ENCODE measurements at places on chromosomes 1 and 21.

- no peak for DNase-seq
These were observed 20.8 kb downstream of the LRRC8B start for GRCh38 chr1:89545264-89546038.

GRCh38 chr1:114105421-114105979 lies 48.2 kb downstream of the SYT6 start:
- DNase-seq, result no peak

DNA sequence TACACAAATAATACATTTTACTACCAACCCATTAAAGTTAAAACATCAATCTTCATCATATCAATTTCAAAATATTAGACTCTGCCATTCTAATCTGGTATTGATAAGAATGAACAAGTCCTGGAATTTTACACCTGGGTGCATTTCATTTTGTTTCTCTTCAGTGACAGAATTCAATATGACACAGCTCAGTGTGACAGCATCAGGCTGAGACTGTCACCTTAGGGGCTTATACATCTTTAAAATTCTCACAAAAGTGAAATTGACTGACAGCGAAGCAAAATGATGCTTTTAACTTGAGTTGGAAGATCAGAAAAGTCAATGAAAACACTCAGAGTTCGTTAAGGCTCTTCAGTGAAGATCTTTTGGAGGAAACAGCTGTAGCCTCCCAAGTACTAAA lies 213.0 kb downstream of the DAB1 start:
- no peak for DNase-seq

- no peak for DNase-seq
These were observed 55.9 kb upstream of the SAMD13 start for GRCh38 chr1:84245563-84245962.

Measured in NT2/D1 (cell line).